ENCODE measurements at places on chromosomes 1 and 21. TPM values are rescaled to one million over a fixed set of nuclear protein-coding genes. Genes with fewer than 3 reads are reported as not detected.

UCK2 gene
- total RNA-seq: 124 TPM

DAB1 gene
- total RNA-seq: not detected

- peak; percentile 39 for DNase-seq
These were observed 28.3 kb downstream of the SCP2 start for GRCh38 chr1:52955129-52955970.

GRCh38 chr1:154867841-154868605, 2.1 kb downstream of the KCNN3 start:
- no peak for DNase-seq

Data from LHCN-M2 (cell line).